ENCODE measurements at places on chromosomes 16 and 17.

- no peak for DNase-seq
Measured at GRCh38 chr17:49074851-49075540, 57.6 kb upstream of the B4GALNT2 start.

DNA sequence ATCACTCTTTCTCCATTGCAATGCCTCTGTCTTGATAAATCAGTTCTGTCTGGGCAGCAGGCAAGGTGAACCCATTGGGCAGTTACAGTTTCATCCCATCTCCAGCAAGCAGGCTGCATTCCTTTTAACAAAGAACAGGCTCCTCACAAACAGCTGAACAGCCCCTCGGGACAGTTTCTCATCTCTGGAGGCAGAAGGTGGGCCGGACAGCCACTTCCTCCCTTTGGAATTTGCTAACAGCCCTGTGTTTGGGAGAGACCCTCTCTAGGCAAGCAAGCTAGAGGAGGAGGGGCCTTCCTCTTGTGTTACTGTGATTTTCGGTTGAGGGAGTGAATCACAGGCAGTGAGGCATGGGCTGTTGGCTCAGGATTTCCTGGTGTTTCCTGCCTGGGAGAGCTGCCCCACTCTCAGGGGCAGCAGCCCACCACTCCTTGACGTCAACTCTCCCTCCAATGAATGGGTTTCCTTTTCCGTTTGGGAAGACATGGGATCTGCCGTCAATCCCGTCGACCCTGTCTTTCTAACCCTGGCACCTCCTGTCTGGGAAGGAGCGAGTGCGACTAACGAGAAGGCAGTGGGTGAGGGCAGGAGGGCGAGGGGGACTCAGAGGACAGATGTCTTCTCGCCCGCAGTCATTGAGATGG lies 3.7 kb upstream of the PGS1 start:
- peak; percentile 87 for DNase-seq

- no peak for DNase-seq
Measured at GRCh38 chr17:29855686-29856085, 74.3 kb downstream of the SSH2 start.

DNA sequence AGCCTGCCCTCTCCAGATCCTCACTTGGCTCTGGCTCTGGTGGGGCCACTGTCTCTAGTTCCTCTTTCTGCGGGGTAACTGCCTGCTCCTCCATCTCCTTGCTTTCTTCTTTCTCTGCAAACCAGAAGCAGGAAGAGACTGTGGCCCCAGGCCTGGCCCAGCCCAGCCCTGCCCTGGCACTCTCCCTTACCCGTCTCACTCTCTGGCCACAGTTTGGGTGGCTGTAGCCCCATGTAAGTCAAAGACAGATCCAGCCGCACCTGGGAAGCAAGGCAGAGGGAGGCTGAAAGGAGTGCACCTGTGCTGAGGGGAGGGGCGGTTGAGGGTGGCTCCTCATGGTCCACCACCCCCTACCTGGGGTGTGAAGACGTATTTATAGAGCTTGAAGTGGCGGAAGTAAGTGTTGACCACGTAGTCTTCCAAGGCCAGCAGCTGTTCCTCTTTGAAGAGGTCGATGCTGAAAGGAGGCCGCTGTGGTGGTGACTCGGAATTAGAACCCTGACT lies 2.8 kb downstream of the CFAP119 start:
- no peak for DNase-seq

DNA sequence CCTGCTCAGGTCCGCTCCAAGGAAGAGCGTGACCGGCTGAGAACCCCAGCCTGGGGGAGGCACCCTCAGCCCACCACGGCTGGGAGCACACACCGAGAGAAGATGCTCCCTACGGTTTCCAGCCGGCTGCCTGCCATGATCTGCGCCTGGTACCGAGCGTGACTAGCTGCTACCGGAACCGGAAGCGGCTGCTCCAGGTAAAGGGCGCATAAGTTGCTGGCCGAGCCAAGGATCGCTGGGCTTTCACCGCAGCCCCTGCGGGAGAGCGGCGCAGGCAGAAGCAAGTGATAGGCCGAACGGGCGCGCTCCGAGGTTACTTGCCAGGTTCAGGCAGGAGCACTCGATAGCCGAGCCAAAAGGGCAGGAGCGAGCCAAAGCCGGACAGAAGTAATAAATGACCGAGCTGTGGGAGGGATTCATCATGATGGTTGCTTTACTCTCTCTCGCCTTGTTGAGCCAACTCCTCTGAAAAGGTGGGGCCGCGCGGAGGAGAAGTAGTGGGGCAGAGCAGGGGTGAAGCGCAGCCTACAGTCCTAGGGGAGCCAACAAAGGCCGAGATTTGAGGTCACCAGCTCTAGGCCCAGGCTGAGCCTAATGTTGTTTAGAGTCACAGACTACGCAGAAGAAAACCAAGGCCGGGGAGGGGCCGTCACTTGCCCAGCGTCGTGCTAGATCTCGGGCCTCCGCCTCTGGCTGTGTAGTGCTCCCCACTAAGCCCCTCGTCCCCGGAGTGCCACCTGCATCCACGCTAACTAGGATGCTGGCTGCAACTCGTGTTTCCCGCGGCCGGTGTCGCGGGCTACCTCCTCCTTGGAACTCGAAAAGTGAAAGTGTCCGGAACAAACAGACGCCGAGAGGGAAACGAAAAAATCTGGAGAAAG lies at the start of gene MRPS23:
MRPS23 (minus strand) TSS at position 171 of the 881 bp plus-strand sequence; CDS start at position 137, 34 bp downstream.
- DNase-seq, result peak; percentile 99

DNA sequence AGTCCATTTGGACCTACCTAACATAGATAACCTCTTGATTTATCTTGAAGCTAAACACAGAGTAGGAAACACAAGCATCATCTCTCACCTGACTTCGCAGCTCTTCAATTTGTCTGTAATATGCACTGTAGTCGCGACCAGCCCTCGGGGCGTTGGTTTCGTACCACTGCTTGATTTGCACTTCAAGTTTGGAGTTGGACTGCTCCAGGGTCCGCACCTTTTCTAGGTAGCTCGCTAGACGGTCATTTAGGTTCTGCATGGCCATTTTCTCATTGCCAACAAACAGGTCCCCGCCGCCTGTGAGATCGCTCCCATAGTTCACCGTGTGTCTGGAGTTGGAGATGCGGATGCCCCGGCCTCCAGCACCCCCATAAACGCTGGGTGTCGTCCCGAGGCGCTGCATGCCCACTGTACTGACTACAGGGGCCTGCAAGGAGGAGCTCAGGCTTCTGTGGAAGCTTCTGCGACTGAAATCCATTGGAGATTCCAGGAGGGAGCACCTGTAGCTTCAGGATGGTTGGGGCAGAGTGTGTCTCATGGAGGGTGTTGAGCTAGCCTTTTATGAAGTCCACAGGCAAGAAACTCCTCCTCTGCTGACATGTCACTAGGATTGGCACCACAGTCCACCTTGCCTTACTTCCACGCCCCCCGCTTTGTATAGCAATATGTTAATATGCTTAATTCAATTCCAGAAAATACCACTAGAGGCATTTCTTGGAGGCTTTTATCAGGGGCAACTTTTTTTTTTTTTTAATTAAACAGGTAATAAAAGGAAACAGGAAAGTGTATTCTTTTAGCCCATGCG lies at the start of gene KRT20:
KRT20 (minus strand) TSS at position 535 of the 805 bp plus-strand sequence; CDS start at position 478, 57 bp downstream.
- DNase-seq, result no peak

All from kidney tubule cell (primary cell).